Right ventricle myocardium superior (tissue), 1 donor: ENCODE measurements at places on chromosomes 2 and 18.

GRCh38 chr18:62249478-62250097, 62.5 kb downstream of the RELCH start:
- peak; percentile 55 for DNase-seq

- DNase-seq: no peak
Measured at GRCh38 chr18:3094338-3094684, 81.4 kb upstream of the LPIN2 start.

- DNase-seq: no peak
Measured at GRCh38 chr2:12251749-12252148, 465.0 kb upstream of the TRIB2 start.

DNA sequence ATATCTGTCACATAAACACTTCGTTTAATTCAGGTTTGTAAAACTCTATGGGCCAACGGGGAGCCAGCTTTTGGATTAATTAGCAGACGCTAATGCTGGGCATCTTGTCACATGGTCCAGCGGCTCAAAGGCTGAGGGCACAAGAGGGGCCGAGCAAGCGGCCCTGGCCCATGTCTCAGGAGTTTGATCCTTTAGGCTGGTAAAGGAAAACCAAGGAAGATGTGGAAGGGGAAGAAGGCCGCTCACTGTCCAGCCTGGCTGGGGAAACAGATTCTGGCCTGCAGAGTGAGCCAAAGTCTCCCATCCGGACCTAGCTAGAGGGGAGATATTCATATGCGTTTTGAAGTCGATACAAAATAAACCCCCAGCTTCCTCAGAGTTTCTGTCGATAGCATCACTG, 248.6 kb upstream of the SIX2 start:
- no peak for DNase-seq

GRCh38 chr2:218963601-218964000, 4.1 kb downstream of the CDK5R2 start:
- DNase-seq: no peak
